Ovary (tissue), 10 donors: ENCODE measurements at places on chromosomes 6 and 20. TPM values are rescaled to one million over a fixed set of nuclear protein-coding genes. Genes with fewer than 3 reads are reported as not detected.
A peak's percentile ranks its signal among the peaks of the same experiment; 100 is the strongest.

- peaks cover 23% of the 10 kb centered on the region for H3K4me1 ChIP-seq
- H3K27ac ChIP-seq = peak overlapping the region; percentile 3
- H3K4me3 ChIP-seq = no peak overlapping the region
- DNase-seq = no peak
Measured at GRCh38 chr6:85459224-85459901, 9.5 kb downstream of the NT5E start.

Gene KCNQ2
- not detected for total RNA-seq

DNA sequence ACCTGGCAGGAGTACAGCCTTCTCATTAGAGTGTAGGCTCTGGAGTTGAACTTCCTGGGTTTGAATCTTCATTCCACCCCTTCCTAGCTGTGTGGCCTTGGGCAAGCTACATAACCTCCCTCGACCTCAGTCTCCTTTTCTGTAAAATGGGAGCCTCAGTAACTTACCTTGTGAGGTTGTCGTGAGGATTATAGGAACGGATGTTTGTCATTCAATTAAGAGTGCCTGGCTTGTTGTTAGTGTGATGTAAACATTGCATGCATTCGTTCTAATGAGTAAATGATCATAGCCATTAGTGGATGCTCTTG, 45.2 kb downstream of the TOX2 start:
- H3K27ac ChIP-seq = no peak overlapping the region
- H3K4me1 ChIP-seq = peaks cover 11% of the 10 kb centered on the region
- H3K27me3 ChIP-seq = no peaks in the 10 kb centered on the region
- no peak for DNase-seq

Gene SOBP
- 28.5 TPM for total RNA-seq

GRCh38 chr6:122886481-122886880, 97.4 kb downstream of the SMPDL3A start:
- no peaks in the 10 kb centered on the region for H3K36me3 ChIP-seq
- H3K4me1 ChIP-seq = no peaks in the 10 kb centered on the region
- no peaks in the 10 kb centered on the region for H3K27me3 ChIP-seq
- no peak overlapping the region for H3K4me3 ChIP-seq
- no peak overlapping the region for H3K27ac ChIP-seq

Gene PHACTR3
- total RNA-seq = 11.3 TPM

DNA sequence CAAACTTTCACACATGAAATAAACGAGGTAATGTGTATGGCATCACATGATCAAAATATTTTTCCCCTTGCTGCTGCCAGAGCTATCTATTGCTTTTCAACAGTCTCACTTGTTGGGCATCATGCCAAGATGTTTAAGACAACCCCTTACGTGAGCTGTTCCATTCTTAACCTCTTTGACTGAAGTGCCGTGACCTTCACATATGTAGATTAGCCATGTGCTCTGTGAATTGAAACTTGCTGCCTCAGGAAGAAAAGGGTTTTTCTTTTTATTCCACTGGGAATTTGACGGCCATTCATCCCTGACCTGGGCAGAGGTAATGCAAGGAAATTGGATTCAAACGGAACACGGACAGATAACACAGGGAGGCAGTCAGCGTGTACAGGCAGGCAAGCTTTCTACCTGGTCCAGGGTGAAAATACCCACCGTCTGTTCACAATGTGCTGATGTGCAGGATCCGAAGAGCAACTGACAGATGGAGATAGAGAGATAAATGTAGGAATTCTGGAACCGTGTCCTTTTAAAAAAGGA, 14.2 kb downstream of the ARID1B start:
- H3K4me1 ChIP-seq = peaks cover 27% of the 10 kb centered on the region
- H3K27ac ChIP-seq = no peak overlapping the region
- no peaks in the 10 kb centered on the region for H3K36me3 ChIP-seq
- DNase-seq = no peak

Gene DSN1
- 3.5 TPM for total RNA-seq
